ENCODE measurements at places on chromosomes 6 and 20.

DNA sequence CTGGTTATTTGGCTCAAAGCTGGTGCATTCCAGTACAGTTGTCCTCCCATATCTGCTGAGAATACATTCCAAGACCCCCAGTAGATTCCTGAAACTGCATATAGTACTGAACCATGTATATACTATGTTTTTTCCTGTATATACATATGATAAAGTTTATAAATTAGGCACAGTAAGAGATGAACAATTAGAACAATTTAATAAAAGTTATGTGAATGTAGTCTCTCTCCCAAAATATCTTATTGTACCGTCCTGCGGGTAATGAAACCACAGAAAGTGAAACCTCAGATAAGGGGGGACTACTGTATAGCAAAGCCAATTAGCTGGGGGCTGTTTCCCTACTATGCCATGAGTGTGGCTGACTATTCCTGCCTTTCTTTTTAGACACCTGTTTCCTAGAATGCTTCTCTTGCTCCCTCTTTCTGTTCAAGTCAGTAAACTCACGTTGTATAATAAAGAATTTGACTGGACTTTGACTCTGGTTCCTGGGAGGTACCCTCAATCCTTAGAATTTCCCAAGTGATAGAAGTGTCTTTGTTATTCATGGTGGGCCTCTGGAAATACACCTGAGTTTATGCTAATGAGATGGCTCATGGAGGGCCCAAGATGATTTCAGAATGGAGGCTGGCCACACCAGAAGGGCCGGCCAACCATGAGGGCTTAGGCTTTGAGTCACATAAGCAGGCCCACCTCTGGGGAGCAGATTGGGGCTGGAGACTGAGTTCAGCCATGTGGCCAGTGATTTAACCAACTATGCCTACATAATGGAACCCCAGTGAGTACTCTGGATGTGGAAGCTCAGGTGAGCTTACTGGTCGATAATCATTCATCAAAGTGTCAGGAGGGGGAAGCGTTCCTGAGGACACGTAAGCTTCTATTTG is 689 bp upstream of the BLOC1S5 start:
- DNase-seq = no peak

DNA sequence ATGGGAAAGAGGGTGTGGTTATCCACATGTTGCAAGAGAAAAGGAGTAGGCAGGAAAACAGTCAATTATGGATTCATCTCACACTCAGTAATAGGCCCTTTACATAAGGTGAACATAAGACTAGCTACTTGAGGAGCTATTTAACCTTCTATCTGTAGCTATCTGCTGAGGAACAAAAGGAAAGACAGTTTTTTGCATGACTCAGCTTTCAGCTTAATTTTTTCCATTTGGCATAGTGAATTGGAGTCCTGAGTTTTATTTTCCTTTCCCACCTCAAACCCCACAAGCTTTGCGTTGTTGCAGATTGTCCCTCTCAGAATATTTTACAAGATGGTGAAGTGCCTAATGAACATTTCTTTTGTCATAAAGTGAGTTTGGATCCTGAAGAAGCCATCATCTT is 32.4 kb downstream of the UBD start:
- no peak for DNase-seq

DNA sequence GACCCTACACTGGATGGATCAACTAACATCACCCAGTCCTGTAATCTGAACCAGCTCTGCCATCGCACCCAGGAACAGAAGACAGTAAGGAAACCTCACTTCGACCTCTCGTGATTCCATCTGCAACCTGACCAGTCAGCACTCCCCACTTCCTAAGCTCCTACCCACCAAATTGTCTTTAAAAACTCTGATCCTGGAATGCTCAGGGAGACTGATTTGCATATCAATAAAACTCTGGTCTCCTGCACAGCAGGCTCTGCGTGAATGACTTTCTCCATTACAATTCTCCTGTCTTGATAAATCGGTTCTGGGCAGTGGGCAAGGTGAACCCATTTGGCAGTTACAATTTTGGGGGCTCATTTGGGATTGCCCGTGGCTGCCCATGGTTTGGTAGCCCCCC is 18.3 kb upstream of the AGPAT4 start:
- no peak for DNase-seq

- no peak for DNase-seq
Measured at GRCh38 chr6:131398176-131398575, 174.8 kb upstream of the ARG1 start.

DNA sequence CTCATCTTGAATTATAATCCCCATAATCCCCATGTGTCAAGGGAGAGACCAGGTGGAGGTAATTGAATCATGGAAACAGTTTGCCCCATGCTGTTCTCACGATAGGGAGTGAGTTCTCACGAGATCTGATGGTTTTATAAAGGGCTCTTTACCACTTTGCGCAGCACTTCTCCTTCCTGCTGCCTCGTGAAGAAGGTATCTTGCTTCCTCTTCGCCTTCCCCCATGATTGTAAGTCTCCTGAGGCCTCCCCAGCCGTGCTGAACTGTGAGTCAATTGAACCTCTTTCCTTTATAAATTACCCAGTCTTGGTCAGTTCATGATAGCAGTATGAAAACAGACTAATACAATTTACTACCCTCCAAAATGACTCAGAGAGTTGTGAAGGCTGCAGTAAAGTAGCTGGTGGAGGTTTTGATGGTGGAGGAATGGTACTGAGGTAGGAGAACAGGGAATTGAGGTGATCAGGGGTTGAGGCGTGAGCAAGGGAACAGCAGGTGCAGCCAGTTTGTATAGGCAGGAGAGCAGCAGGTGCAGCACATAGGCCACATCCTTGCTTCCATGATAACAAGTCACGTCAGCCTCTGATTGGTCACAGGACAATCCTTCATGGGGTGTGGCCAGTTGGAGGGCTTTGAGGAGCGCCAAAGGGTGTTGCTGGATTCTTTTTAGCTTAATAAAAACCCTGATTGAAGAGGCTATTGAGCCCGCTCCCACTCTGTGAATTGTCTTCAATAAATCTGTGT is 150.0 kb downstream of the CDC5L start:
- DNase-seq = no peak

GRCh38 chr20:20733943-20734342 is 21.5 kb upstream of the RALGAPA2 start:
- DNase-seq = no peak
